ENCODE measurements at places on chromosomes 3 and 15.

DNA sequence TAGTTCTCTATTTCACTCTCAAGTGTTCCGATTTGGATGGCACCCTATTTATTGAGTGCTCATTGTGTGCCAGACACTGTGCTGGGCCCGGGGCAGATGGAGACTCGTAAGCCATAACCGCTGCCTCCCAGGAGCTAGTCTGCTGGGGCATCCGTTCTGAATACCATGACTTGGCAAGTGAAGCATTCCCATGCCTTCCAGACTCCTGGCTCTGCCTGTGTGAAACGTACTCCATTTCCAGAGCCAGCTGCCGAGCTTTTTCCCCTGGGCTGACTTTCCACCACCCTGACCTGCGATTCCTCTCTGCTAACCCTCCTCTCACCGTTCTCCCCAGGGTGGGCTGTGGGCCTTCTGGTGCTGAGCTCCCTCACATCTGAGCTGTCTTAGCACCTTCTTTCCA lies 303.1 kb upstream of the CTDSPL start:
- no peak for DNase-seq

- no peak for DNase-seq
Observed at GRCh38 chr15:33656168-33656567, 312.1 kb upstream of the CHRM5 start.

- DNase-seq, result no peak
Observed at GRCh38 chr3:164080208-164080607, 998.1 kb downstream of the SI start.

DNA sequence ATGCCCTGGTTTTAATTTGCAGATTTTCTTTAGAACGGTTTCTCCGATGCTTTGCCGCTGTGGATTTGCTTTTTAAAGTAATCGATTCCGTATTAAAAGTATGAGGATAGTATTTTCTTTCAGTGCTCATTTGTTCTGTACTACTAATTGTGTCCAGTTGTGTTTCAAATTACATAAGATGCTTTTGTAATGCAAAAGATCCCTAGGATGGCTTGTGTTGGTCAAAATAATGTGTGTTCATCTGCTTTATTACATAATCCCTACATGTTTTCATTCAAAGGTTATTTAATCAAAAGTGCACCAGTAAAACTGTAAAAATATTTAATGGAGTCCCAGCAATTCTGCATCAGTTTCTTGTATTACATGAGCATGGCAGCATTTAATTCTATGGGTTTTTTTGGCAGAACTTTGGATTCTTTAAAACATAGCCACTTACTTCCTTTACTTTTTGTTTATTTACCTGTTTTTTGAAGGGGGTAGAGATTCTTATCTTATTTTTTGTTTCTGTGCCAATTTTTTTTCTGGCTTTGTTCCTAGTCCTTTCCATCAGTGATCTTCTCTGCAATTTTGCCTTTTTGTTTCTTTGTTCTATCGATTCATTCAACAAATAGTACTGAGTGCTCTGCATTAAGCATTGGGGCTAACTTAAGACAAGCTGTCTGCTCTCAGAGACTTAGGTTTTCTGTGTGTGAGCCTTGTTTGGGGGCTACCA lies 352.8 kb downstream of the LRTM1 start:
- DNase-seq, result no peak

DNA sequence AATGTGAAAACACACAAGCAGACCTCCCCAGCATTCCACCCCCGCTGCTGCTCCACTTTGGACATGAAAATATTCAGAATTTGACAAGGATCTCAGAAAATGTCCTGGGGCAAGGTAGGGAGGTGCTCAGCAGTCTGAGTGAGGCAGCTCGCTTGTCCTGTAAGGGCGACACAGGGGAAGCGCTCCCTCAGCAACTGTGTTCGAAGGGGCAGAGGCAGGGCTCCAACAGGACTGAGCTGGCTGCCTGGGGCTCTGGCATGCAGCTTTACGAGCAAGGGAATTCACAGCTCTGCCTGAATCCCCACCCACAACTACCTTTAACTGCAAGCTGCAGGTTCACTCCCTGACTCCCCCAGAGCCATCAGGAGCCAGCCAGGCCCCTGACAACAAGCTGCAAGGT lies 287.0 kb upstream of the LYSMD4 start:
- DNase-seq, result no peak

GRCh38 chr3:27943106-27943505 lies 221.0 kb upstream of the EOMES start:
- DNase-seq, result no peak

GRCh38 chr3:100706365-100706764 lies 2.9 kb upstream of the TFG start:
- DNase-seq, result no peak

DNA sequence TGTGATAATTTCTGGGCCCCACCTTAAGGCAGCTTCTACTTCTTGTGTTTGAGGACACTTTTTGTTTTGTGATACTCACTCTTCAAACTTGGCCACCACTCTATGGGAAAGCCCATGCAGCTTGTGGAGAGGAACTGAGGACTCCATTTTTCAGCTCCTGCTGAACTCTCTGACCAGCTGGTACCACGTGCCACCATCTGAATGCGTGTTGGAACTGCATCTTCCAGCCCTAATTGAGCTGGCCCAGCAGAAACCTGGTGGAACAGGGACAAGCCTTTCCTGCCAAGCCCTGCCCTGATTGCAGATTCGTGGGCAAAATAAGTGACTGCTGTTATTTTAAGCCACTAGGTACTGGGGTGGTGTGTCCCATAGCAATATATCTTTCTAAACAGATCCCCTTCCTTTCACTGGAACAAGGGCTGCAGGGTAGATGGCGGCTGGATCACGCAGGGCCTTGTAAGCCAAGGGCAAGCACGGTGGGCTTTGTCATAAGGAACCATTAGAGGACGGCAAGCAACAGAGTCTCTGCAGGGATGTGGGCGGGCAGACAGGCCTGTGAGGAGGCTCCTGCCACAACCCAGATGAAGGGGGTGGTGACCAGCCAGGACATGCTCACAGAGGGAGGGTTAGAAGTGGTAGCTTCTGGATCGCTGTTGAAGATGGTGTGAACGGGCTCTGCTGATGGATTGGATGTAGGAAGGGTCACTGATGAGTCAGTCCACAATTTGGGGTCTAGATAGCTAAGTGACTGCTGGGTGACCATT lies 9.5 kb downstream of the H1-8 start:
- no peak for DNase-seq

DNA sequence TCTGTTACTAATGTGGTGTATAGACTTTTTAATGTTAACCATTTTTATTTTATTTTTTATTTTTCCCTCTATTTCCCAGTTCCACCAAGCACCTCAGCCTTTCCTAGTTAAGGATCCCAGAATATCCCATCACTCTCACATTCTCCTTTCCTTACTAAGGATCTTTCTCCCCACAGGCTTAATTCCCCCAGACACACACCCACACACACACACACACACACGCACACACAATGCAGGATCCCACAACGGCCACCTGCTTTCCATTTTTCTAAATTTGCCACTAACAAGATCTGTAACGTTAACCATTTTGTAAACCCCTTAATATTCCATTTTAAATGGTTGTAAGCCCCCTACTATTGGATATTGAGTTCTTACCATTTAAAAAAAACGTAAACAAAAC lies 404.1 kb downstream of the ZIC1 start:
- DNase-seq, result no peak

DNA sequence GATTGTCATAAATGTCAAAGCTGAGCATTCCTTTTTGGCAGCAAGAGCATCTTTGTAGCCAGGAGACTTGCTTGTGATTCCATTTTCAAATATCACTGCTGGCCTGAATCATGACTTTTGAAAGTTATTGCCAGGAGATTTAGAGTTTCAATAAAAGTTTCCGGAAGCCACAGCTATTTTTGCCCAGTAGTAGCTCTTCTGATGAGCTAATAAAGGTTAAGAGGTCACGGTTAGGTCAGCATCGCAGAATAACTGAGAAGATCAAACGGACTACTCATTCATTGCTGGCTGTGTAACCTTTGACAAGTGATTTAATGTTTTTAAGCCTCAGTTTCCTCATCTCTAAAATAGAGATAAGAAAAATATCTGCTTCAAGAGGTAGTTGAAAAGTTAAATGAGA lies 105.1 kb upstream of the ETV5 start:
- DNase-seq, result no peak

GRCh38 chr15:36742696-36743095 lies 163.3 kb downstream of the CDIN1 start:
- no peak for DNase-seq

All from pancreas (tissue), 10 donors.